GM12891 (cell line): ENCODE measurements at places on chromosomes 6 and 20.
A peak's percentile ranks its signal among the peaks of the same experiment; 100 is the strongest.

DNA sequence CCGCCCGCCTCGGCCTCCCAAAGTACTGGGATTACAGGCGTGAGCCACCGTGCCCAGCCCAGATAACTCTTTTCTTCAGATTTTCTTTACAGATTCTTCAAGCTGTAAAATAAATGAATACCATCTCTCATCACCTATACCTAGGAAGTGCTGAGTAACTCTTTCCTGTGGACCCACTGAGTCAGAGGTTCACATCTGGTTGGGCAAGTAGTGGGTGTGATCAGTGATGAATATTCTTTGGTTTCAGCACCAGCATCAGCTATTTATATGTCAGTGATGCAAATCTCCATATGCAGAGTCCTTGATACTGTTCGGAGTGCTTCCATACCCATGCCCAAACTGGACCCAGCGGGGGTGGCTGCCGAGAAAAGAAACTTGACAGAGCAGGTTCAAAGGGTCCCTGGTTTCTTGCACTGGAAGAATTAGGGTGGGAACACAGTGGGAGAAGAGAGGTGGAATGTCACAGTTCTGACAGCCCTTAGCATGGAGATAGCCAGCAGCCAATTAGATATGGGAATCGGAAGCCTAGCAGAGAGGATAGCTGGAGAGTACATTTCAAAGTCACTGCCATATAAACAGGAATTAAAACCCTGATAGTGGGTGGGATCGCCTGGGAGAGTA, 64.9 kb upstream of the DDR1 start:
- DNase-seq: no peak

DNA sequence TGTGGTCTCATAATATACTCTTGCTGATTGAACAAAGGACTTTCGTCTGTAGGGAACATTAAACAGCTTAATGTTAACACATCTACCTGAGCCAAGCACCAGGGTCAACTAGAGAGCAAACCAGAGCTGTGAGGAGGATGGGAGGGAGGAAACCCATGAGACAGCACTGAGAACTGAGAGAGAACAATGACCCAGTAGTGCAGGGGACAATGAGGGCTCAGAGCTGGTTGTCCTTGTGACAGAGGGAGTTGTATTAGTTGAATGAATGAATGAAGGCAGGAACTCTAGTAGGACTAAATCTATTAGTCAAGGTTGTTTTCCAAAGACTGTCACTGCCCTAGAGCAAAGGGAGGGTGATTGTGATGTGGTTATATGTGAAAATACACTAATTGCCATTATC, 28.2 kb upstream of the GSTA4 start:
- no peak for DNase-seq

GRCh38 chr6:11277275-11278206, 45.1 kb upstream of the NEDD9 start:
- DNase-seq: no peak

GRCh38 chr20:18380908-18381529, 85.8 kb downstream of the DZANK1 start:
- no peak for DNase-seq

- no peak for DNase-seq
Measured at GRCh38 chr6:34597605-34598353, 41.6 kb upstream of the SPDEF start.

DNA sequence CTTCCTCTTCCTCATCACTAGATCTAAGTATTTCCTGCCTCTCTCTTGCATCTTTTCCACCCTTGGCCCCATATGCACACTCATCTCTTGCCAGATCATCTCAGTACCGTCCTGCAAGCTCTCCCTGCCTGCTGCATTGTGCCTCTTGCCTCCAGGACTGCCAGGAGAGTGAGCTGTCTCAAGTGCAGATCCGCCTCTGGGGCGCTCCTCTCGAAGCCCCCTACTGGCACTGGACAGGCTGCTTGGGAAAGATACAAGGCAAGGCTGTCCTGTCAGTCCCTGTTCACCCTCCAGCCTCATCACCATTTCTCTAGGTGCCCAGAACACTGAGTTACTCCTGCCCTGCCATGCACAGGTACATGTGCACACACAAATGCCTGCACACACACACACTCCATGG, 10.2 kb downstream of the SYNDIG1 start:
- DNase-seq: no peak

DNA sequence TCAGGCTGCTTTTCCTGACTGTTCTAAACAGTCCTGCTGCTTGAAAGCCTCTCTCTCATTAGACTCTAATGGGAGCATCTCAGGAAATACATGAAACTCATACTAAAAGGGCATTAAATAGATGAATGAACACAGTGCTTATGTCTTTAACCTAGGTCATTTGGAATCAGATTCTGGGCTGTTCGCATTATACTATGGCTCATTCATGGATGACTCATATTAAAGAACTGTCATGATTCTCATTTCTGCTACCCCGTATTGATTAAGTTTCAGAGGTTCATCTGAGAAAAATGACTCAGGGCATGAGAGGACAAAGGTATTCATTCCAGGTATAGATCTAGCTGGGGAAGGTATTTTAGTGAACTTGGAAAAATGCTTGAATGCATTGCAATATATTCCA, 335.5 kb downstream of the GJA1 start:
- no peak for DNase-seq

DNA sequence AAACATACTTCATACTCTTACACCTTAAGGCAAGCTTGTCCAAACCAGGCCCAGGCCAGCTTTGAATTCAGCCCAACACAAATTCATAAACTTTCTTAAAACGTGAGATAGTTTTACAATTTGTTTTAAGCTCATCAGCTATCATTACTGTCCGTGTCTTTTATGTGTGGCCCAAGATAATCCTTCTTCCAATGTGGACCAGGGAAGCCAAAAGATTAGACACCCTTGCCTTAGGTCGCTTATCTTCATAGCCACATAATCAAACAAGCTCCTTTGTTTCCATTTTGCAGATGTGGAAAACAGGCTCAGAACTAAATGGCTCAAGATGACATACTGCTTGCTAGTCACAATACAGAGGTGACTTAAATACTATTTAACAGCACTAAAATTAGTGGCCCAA, 6.0 kb downstream of the SALL4 start:
- DNase-seq: no peak

- no peak for DNase-seq
Measured at GRCh38 chr6:122568797-122569221, 41.4 kb upstream of the PKIB start.

GRCh38 chr6:168274037-168274952, 45.3 kb downstream of the DACT2 start:
- DNase-seq: no peak

DNA sequence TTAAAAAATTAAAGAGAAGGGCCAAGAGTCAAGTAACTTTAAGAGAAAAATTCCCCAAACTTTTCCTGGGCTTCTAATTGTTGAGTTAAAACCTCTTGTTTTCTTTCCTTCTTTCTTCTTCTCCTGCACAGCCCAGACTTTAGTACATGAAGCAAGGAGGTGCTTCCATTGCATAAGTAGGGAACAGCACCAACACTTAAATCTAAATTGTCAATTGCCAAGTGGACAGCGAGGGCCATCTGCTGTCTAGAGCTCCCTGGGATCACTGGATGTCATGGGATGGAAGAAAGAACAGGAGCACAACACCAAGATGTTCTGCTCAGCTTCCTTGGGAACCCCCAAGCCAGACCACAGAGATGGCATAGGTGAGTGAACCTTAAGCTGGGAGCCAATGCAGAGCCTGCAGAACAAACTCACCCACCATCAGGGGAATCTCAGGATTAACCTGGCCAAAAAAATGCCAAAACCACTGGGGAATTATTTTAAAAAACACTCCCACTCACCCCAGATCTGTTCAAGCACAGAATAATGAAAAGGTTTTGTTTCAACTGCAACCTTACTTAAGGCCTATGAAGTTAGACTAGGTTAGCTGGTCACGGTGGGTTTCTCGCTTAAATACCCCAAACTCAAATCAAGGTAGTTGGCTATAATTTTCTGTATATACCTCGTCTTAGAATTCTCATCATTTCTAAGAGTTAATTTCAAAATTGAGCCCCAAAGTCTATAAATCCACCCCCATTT, 67.8 kb downstream of the TNFRSF21 start:
- no peak for DNase-seq

GRCh38 chr6:108874470-108875160, 26.4 kb downstream of the ARMC2 start:
- peak; percentile 14 for DNase-seq

- no peak for DNase-seq
Measured at GRCh38 chr6:132937466-132937906, 123.1 kb downstream of the RPS12 start.

DNA sequence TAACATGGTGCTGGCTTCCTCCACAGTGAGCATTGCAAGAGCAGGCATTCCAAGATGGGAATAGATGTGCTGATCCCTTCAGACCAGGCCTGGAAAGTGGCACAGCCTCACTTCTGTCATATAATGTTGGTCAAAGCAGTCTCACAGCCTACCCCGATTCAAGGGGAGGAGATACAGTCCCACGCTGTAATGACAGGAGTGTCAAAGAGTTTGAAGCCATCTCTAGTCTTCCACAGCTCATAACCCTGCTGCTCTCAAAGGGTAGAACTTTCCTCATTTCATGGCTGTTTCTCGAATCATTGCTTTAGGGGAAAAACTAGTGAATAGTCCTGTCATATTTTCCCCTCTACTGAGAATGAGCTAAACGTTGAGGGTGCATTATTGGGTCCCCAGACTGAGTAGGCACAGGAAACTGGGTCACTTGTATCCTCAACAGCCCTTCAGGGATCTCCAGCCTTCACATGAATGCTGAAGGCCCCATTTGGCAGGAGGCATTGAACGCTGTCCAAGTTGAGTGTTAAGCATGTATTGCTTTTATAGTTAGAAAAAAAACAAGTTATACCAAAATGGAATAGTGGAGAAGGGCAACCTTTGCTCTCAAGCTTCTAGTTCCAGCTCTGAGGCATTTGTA, 27.3 kb downstream of the DTD1 start:
- no peak for DNase-seq
